Activated CD8-positive, alpha-beta T cell treated with anti-CD3 and anti-CD28 coated beads for 36 hours (primary cell): ENCODE measurements at places on chromosomes 16 and 17. TPM values are rescaled to one million over a fixed set of nuclear protein-coding genes. Genes with fewer than 3 reads are reported as not detected.

The CTRB2 gene
- not detected for total RNA-seq

The TEKT1 gene
- total RNA-seq = not detected

The KRTAP3-1 gene
- total RNA-seq = not detected

The SALL1 gene
- not detected for total RNA-seq

- H3K27ac ChIP-seq = no peak overlapping the region
- H3K4me1 ChIP-seq = no peaks in the 10 kb centered on the region
- no peak overlapping the region for H3K4me3 ChIP-seq
- H3K27me3 ChIP-seq = peaks cover 5% of the 10 kb centered on the region
- no peaks in the 10 kb centered on the region for H3K36me3 ChIP-seq
- DNase-seq = no peak
Observed at GRCh38 chr16:55574811-55575210, 8.3 kb downstream of the CAPNS2 start.

DNA sequence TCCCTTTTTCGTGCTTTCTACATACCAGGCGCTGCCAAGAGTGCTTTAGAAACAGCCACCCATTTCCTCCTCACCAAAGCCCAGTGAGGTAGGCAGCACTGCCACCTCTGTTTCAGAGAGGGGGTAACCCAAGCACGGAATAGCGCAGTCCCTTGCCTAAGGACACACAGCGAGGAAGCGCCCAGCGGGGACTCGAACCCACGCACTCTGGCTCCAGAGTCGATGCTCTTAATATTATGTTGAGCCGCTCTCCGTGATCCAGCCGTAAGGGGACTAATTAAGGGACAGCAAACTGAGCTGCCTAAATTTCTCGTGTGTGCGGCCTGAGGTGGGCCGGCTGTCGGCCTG lies 497 bp downstream of the CES1 start:
- no peak overlapping the region for H3K4me3 ChIP-seq
- H3K27ac ChIP-seq = no peak overlapping the region
- peaks cover 3% of the 10 kb centered on the region for H3K27me3 ChIP-seq
- H3K4me1 ChIP-seq = no peaks in the 10 kb centered on the region

- H3K4me3 ChIP-seq = no peak overlapping the region
- H3K27ac ChIP-seq = peak overlapping the region; percentile 100
- H3K4me1 ChIP-seq = peaks cover 60% of the 10 kb centered on the region
- H3K27me3 ChIP-seq = no peaks in the 10 kb centered on the region
- DNase-seq = peak; percentile 2
Observed at GRCh38 chr16:27370318-27370717, 31.7 kb upstream of the IL21R start.

- peaks cover 9% of the 10 kb centered on the region for H3K27me3 ChIP-seq
- peaks cover 14% of the 10 kb centered on the region for H3K4me1 ChIP-seq
- H3K36me3 ChIP-seq = peaks cover 2% of the 10 kb centered on the region
- peak overlapping the region; percentile 75 for H3K4me3 ChIP-seq
Observed at GRCh38 chr16:10552998-10553491, 27.4 kb downstream of the EMP2 start.

DNA sequence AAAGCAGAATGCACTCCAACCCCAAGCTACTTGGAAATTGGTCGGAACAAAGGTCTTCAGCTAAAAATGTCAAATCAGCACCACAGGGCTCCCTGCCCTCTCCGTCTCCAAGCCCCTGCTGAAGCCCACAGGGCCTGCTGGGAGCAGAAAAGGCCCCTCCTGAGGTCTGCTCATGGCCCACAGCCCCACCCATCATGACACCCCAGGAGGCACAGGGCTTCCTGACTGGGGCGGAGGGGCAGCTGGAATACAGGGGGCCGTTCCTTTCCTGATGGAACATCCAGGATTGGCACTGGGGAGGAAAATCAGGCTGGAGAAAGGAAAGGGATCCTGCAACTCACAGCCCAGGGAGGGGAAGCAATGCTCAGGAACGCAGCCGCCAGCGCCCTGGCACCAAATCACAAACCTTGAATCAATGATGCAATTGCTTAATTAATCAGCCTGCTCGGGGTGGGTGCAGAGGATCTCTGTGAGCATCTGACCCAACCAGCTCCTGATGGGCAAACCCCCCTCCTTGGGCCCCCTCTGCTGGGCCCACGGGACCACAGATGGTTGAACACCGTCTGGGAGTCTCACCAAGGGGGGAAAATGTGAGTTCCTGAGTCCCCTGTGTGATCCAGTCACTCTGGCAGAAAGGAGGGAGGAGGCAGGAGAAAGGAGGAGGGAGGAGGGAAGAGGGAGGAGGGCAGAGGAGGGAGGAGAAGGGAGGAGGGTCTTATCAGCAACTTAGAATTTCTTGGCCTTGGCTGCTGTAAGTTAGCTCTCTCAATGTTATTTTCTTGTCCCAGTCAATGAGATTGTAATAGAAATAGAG lies 155.5 kb downstream of the ZNF423 start:
- H3K27me3 ChIP-seq = peaks cover 12% of the 10 kb centered on the region
- H3K4me3 ChIP-seq = no peak overlapping the region
- H3K27ac ChIP-seq = no peak overlapping the region
- DNase-seq = no peak

DNA sequence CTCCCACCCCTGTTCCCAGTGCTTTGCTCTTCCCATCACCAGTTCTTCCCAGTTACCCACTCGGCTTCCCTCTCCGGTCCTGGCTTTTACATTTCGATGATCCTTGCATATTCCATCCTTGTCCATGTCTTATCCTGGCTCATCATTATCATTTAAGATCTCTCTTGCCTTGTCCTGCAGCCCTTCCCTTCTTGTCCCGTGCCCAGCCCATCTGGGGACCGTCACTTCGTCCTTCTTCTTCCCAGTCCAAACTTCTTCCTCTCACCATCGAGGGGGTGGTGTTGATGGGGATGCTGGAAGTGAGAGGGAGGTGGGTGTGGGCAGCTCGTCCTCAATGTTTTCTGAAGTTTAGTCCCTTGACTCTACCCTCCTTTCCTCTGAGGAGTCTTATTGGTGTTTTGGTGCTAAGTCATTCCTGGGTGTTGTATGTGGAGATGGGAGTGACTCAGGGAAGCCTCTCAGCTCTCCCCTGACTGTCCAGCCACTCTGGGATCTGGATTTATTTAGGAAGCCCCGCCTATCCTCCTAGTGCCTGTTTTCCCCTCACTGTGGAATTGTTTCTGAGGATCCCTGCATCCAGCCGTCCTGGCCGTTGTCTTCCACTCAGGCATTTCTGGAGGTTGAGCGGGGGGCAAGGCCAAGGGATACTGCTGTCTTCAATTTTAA lies 975 bp downstream of the SNX29 start:
- H3K36me3 ChIP-seq = no peaks in the 10 kb centered on the region
- H3K4me1 ChIP-seq = peaks cover 37% of the 10 kb centered on the region
- DNase-seq = no peak
- H3K27me3 ChIP-seq = no peaks in the 10 kb centered on the region
